ENCODE measurements at places on chromosomes 2 and 18.

GRCh38 chr18:41756141-41756540 is 198.9 kb upstream of the PIK3C3 start:
- no peak for DNase-seq

DNA sequence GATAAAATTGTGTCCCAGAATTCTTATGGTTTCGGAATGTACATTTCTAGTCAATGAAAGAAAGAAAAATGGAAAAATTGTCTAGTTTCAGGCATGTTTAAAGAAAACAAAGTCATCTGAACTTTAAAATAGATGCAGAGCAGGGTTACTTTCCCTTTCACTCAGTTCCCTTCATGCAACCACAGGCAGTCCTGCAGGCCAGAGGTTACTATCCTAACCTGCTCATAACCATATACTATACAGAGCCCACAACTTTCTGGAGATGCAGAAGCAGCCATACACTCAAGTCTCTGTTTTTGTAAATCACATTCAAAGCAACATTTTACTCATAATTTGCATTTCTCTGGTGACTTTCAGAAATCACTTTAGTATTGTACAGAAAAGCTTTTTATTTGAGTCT is 690.3 kb downstream of the MBD2 start:
- DNase-seq, result no peak

- no peak for DNase-seq
Observed at GRCh38 chr2:24635181-24635580, 144.1 kb downstream of the NCOA1 start.

DNA sequence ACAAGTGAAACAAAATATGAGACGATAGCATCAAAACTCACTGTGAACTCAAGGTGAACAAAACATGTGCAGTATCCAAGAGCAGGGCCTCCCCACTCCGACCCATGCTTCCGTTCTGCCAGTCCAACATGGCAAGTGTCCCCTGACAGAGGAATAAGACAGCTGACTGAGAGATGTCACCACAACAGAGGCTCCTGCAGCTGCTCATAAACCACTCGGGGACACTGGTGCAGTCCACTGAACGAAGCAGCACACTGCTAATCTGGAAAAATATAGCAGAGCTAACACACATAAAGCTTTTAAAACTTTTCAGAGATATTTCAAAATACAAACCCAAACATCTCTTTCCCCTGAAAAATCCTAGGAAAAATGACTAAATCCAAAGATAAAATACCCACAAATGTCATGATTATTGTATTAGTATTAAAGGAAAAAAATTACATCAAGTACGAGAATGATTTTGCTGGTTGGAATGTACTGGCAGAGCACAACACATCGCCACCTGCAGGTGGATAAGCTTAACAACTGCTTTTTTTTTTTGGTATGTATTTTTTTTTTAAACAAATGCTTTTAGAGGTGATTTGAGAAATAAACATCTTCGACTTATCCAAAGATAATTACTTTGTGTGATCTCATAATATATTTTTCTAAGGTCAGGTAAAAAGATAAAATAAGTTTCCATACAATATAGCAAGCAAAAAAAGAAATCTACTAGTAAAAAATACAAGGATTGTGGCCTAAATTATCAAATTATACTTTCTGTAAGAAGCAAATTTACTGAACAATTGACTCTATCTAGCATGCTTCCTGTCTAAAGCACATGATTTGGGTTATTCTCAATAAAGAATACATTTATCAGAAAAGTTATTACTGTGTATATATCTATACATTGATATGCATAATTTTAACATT is 18.6 kb downstream of the THADA start:
- DNase-seq, result peak; percentile 63

DNA sequence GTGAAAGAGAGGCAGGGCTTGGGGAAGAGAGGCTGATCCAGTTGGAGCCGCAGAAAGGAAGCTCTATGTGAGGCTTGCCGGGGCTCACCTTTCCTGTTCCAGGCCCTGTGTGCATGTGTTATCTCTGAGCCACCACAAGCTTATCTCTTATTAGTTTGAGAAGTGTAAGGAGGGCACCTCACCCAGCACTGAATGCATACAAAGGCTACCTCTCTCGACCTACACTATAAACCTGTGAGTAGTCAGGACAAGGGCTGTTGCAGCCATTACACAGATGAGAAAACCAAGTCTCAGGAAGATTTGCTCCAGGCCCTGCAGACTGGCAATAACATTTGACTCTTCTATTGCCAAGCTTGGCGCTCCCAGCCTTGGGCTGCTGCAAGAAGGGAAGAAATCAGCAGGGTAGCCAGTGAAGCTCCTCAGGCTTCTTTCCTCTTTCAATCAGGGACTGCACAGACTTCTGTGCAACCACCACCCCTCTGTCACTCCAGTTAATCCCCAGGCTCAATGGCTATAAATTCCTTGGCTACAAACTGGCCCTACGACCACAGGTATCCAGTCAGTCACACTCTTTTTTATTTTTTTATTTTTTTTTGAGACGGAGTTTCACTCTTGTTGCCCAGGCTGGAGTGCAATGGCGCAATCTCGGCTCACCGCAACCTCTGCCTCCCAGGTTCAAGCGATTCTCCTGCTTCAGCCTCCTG is 73.8 kb downstream of the CLHC1 start:
- DNase-seq, result no peak

DNA sequence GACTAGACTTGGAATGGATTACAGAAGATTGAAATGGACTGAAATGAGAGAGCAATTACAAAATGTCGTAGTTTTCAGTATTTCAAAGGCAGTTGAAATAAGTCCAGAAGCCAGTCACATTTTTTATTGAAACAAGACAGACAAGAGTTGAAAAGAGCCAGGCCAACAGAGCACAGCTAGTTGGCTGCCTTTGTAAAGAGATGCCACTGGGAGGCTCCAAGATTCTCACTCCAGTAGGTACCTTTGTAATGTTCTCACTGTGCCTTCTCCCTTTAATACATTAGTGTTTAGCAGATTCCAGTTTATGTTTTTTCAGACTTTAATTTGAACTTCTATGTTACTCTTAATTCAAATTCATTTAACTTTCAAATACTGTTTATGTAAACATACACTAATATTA is 234.8 kb downstream of the DSEL start:
- DNase-seq, result no peak

DNA sequence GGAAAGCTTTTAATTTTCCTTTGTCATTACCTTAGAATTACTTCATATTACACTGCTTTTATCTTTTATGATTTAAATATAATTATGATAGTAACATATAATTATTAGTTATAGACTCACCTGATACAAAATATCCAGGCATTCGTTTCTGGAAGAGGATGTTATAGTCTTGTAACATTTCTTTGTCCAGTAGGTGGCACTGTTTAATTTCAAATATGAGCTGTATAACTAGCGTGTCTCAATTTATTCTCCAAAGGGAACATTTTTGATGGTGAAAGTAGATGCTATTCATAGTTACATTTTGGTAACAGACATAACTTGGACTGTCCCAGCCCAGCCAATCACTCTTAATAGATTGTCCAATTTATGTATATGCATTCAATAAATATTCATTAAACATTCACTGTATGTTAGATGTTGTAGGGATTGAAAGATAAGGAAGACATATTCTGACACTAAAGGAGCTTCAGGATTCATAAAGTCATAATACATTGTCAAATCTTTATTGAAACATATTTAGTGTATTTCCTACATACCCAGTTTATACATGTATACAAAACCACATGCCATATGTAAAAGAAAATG is 19.2 kb downstream of the DAW1 start:
- peak; percentile 69 for DNase-seq

DNA sequence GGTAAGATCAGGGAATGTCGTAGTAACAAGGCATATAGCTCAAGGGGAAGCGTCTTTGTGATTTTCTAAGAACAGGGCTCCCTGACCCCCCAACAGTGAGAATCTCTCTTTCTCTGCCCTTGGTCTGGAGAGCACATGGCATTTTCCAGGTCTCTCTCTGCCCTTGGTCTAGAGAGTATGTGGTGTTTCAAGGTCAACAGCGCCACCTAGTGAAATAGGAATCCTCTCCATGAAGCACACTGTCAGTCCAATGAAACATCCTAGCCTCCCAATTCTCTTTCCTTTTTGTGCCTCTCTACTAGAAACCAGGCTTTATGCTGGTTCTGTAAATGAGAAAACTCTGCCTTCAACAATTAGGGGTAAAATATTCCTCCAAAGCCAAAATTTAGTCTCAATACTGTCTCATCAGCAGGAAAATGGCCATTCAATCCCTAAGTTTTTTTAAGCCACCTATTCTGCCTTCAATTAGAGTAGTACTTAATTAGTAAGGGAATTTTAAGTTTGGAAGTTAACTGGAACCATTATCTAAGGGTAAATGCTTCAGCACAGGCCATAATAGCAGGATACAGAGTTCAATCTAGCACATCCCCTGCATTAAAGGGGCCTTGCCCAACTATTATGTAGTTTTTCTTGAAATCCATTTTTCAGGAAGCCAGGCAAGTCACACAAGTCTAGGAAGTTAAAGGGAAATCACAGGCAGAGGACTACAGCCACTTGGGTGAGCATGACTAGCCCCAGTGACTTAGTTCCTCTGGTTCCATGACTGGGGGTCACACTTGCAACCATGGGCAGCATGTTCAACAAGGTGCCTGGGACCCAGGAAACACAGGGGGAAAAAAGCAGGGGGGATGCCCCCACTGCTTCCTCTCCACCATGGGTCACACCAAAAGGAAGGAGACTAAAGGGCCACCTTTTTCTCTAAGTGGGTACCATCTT is 12.4 kb downstream of the DYM start:
- peak; percentile 81 for DNase-seq

- DNase-seq, result no peak
Observed at GRCh38 chr2:216770050-216770449, 74.7 kb upstream of the IGFBP5 start.

DNA sequence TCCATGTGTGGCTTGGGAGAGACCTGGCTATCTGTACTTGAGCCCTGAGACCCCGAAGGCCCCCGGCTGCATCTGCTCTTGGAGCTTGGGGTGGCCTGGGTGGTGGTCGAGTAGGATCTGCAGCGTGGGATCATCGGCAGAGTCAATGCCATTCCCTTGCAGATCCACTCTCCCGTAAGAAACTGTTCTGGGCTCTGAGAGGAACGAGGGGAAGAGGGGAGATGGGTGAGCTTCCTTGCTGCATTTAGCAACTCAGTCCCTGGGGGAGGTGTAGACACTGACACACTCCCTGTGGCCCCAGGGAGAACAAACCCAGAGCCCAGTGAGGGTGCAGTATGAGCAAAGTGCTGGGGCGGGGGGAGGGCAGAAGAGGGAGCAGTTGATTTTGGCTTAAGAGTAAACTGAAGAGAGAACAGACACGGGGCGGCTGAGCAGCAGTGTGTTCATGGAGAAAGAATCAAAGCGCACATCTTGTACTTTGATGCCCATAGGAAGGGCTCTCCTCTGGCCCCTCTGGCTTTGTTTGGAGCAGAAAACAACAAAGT is 8.5 kb downstream of the GREB1 start:
- DNase-seq, result no peak

DNA sequence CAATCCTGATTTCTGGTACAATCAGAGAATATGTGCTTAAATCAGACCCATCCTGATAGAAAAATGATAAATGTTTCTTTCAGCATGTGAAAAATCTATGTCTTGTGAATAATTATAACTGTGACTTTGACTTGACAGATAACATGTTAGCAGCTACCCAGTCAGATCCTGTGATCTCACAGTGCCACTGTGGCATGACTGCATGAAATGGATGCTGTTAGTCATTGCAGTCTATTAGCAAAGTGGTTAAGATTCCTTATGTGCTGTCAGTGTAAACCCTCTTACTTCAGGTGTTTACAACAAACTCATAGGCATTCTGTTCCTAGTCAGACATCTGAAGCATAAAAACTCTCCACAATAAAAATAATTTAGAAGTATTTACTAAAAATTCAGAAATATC is 244.6 kb upstream of the RND3 start:
- no peak for DNase-seq

- DNase-seq, result no peak
Observed at GRCh38 chr2:50402654-50402960, 629.3 kb downstream of the NRXN1 start.

DNA sequence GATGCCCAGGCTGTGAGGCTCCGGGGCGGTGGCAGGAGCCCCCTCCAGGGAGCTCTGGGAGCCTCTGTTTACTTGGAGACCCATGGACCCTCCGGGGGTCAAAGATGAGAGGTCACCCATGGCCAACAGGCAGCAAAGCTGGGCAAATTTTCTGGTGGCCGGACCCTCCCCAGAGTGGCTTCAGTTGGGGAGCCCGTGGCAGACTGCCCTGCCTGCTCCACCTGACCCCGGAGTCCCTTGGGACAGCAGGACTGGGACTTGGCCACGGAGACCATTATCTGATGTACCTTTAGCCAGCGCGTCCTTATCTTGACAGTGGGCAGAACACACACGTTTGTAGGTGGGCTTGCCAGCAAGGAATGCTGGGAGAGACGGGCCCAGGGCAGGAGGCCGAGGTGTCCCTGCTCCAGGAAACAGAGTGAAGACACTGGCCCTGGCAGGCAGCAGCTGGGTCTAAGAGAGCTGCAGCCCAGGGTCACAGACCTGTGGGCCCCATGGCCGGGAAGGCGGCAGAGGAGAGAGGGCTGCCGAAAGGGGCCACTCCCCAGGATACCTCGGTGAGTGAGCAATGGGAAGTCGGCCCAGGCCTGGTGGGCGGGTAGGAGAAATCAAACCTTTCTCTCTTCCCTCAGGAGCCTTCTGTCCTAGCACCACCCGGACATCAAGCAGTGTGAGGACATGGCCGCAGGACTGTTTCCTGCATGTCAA is at the start of the genes ABCG5 and ABCG8:
ABCG5 (minus strand) TSS at position 280 of the 708 bp plus-strand sequence; CDS start at position 120, 160 bp downstream.
ABCG8 (plus strand) TSS at position 412 of the 708 bp plus-strand sequence; CDS start at position 495, 83 bp downstream.
- no peak for DNase-seq

- DNase-seq, result no peak
Observed at GRCh38 chr2:69517410-69517809, 80.2 kb upstream of the NFU1 start.

DNA sequence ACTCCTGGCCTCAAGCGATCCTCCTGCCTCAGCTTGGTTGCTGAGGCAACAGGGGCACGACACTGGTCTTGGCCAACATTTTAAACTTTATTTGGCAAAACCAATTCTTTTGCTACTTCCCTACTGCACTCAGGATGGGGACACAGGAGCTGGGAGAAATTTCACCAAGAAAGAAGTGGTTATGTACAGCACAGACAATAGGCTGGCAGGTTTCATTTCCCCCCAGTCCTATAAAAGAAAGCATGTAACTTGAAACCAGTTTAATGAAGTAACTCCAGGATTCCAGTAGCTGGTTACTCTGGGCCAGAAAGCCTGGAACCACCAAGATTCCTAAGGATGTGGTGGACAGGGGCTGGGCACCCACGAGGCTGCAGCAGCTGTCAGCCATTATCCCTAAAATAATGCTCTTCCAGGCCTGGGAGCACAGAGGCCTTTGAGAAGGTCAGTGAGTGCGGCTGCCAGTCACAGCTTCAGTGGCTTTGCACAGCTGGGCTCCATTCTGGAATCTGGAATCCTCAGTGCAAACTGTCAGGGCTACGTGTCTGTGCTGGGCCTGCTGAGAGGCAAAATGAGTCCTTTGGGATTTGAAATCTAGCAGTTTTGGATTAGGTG is 142.3 kb upstream of the ITGA6 start:
- no peak for DNase-seq

DNA sequence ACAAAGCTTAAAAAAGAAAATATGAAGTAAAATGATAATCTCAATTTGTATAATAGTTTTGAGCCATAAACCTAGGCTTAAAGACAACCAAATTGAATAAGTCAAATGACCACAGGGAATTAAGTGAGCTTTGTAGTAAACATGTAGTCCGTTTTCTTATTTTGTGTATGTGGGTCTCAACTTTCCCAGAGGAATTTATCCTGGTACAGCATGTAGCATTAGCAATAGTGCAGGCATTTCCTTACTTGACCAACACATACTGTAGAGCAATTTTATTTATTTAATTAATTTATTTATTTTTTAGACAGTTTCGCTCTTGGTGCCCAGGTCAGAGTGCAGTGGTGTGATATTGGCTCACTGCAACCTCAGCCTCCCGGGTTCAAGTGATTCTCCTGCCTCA is 37.5 kb upstream of the MTCL1 start:
- DNase-seq, result no peak

GRCh38 chr2:75517547-75518230 is 43.0 kb downstream of the EVA1A start:
- DNase-seq, result no peak
